Thymus (tissue), 14 donors: ENCODE measurements at places on chromosomes 11 and 22.

GRCh38 chr11:78806214-78807004 is 231.7 kb upstream of the NARS2 start:
- no peak for DNase-seq

GRCh38 chr11:115276799-115277198 is 227.4 kb downstream of the CADM1 start:
- DNase-seq = no peak

DNA sequence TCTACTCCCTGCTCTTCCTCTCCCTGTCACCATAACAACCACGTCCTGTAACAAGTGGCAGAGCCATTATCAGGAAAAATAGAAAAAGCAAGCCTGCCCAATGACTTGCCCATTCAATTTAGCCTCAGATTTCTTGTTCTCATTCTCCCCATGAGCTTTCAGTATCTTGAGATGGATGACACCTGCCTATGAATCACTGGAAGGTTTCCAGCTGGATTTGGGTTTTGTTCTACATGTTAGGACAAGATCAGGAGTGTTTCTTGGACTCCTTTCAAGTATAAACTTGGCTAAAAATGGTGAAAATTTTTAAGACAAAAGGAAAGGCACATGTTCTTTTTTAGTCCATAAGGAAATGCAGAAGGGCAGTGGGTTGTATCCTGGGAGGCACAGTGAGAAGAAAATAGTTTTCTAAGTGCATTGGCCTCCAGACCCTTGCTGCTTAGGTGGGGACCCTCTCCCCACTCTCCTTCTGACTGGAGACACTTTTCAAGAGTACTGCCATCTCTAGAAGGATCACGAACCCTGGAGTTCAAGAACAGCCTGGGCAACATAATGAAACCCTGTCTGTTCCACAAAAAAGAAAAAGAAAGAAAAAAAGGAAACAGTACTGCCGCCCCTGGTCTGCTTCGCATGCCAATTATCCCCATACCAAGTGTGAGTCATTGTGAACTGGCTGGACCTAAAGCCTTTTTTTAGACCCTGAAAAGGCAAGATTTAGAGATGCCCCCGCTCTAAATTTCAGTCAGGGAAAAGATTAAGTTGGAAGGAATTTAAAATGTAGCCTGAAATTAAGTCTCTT is 51.0 kb downstream of the MTNR1B start:
- DNase-seq = no peak

DNA sequence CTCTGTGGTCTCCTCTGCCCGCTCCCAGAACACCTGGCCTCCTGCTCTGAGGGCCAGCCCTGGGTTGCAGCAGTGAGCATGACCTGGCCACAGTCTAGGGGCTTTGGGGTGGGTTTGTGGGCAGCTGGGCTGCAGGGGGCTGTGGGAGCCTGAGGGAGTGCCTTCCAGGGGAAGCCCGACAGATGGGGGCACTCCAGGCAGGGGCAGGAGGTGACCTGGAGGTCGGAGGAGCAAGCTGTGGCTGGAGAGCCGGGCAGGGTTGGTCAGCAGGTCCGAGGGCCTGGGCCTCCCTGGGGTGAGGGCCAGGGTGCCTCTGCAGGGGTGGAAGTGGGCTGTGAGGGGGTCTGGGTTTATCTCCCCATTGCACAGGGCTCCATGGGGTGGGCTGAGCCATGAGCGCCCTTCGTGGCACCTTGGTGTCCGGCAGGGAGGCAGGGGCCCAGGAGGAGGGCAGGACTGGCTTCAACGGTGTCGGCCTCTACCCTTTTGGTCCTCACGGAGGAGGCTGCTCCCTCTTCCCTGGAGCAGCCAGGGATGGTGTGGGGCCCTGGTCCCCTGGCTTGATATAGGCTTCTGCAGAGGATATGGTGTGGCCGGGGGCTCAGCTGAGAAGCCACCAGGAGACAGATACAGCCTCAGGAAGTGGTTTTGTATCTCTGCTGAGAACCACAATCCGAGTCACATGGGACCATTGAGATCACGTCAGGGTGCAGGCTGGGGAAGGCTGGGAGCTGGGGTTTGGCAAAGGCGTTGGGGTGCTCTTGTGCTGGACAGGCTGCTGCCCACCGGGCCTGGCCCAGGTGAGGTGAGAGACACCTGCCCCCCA is 22.3 kb downstream of the KCNQ1 start:
- DNase-seq = peak; percentile 44

- no peak for DNase-seq
Observed at GRCh38 chr11:63099555-63099954, 44.5 kb downstream of the SLC22A24 start.

GRCh38 chr11:27557226-27557625 is 50.7 kb upstream of the LIN7C start:
- DNase-seq = no peak

GRCh38 chr11:63998558-63999348 is 12.5 kb downstream of the OTUB1 start:
- DNase-seq = no peak
